ENCODE measurements at places on chromosomes 4 and X.
A peak's percentile ranks its signal among the peaks of the same experiment; 100 is the strongest.

DNA sequence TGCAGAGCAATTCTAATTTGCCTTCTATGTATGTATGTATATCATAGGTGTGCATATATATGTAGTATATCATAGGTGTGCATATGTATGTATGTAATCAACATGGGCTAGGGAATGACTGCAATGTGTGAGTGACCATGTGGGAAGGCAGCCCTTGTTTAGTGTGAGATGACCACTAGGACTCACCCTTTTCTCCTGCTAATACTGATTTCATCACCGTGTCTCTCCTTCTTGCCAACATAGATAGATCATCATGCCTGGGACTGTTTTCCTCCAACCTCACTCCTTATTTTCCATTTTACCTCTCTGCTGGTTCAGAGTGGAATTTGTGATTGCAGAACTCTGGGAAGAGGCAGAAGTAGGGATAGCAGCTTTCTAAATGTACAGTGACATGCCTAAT lies 63.6 kb upstream of the SFRP2 start:
- DNase-seq: no peak

DNA sequence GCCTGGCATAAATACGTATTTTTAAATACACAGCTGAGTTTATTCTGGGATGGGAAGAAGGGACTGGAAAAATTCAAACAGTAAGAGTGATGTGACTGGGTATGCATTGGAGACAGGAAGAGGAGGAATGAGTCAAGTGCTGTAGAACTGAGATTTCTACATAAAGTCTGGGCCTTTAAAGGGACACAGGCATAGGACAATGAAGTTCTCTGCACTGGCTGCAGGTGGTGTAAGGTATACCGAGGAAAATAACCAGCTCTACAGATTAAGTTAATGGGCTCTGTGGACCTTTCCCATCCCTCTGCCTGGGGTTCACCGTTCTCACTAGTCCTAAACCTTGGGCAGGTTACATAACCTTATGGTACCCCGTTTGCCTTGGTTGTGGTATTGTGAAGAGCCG lies 68.7 kb downstream of the DHX15 start:
- no peak for DNase-seq

DNA sequence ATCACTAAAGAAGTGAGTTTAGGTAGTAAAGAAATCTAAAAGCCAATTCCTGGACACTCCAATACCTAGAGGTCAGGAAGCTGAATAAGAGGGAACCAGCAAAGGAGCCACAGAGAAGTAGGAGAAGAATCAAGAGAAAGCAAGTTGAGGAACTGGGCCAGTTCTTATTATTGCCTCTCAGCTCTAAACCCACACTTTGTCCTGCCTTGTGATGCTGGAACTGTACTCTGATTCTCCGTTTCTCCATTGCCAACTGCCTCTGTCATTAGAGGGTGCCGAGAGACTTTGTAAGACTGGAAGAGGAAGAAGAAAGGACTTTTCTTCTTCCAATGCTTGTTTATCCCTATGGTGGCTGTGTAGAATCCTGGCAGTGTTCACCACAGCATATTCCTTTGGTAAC lies 38.6 kb downstream of the NSUN7 start:
- DNase-seq: no peak

DNA sequence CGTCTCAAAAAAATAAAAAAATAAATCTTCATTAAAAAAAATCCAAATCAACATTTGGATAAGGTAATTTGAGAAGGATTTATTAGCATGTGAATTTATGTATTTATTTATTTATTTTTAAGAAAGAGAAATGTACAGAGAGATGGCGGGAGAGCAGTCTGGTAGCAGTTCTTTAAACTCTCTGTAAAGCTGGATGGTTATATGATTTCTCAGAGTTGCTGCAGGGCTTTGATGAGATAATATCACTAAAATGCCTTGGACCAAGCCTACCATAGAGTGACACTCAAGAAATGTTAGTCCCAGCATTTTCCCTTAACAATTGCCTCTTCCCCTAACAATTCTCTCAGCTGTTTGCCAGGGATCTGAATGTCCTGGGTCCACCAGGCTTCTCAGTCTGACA lies 103.4 kb upstream of the LNX1 start:
- no peak for DNase-seq

GRCh38 chrX:114619874-114620273 lies 36.0 kb downstream of the HTR2C start:
- DNase-seq: no peak

GRCh38 chrX:41664375-41664901 lies 24.3 kb upstream of the GPR34 start:
- no peak for DNase-seq

GRCh38 chrX:96578781-96579180 lies 105.9 kb upstream of the DIAPH2 start:
- DNase-seq: no peak

DNA sequence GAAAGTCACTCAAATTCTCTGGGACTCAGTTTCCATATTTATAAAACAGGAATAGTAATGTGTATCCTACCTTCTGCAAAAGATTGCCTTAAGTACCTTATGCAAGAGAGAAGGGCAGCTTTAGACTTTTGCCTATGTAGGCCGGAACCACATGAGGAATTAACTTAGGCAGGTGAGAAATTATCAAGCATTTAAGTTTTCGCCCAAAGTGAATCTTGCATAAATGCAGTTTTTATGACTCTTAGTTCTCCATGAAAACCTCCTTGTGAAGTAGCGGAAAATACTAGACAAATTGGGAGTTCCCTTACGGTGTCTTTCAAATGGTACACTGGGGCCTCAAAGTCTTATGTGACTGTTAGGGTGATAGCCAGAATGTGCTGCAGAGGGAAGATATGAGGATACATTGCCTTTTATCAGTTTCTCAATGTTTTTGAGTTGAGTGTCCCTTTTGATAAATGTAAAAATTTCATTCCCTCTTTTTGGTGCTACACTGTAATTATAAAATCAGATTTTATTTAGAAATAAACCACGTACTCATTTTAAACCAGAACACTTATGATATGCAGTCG lies 2.6 kb downstream of the SH2D1A start:
- no peak for DNase-seq

GRCh38 chr4:106898621-106899230 lies 137.4 kb downstream of the DKK2 start:
- peak; percentile 72 for DNase-seq

- no peak for DNase-seq
Measured at GRCh38 chr4:110629214-110629754, 6.4 kb upstream of the PITX2 start.

Data from fibroblast of skin of scalp (primary cell).